ENCODE measurements at places on chromosomes 2 and 18.

DNA sequence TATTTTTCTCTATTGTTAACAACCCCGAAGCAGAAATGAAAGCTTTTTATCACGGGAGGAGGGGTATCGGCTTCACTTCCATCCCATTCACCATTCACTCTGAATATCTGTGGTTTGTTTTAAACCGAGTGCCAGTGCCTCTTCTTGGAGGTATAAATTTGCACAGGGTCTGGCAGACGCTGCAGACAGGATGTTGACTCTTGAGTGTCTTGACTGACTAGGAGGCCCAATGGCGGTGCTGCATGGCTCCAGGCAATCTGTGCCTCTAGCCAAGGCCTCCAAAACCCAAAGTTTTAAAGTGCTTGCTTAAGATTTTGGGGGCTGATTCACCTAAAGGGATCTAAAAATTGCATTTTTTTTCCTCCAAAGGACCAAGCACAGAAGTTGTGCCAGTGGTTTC is 183.8 kb downstream of the LTBP1 start:
- DNase-seq: no peak

DNA sequence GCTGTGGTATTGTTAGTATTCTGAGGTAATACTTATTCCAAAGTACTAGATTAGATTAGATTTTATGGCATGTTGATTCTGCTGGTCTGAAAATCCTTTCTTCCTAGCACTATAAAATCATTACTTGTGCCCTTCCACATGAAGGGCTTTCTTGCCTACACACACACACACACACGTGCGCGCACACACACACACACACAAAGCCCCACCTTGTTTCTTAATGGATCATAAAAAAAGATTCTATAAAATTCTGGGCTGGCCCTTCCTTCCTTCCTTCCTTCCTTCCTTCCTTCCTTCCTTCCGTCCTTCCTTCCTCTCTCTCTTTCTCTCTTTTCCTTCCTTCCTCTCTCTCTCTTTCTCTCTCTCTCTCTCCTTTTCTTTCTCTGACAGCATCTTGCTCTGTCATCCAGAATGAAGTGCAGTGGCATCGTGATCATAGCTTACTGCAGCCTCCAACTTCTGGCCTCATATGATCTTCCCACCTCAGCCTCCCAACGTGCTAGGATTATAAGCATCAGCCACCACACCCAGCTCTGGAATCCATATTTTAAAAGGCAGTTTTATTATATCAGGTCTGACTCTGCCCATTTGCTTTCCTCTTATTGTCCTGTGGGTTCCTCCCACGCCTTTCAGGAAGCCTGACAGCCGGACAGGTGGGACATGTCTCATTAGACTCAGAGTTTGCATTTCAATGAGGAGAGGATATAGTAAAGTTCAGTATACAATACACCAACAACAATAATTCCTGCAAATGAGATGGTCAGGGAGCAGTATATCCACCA is 321.1 kb downstream of the PIK3C3 start:
- no peak for DNase-seq

GRCh38 chr2:131039908-131040660 is 53.2 kb downstream of the FAM168B start:
- no peak for DNase-seq

DNA sequence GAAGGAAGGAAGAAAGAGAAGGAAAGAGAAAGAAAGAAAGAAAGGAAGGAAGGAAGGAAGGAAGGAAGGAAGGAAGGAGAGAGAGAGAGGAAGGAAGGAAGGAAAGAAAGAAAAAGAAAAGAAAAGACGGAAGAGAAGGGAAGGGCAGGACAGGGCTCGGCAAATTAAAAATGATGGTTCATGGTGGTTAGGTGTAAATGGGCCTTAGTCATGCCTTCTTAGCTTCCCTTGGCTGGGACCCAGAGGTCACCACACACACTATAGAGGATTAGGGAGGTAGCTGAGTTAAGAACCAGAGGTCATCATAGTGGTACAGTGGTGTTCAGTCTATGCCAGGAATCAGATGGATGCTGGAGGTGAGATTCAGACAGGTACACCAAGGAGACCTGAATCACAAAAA is 9.3 kb upstream of the ATL2 start:
- no peak for DNase-seq
